ENCODE measurements at places on chromosomes 6 and 20.

GRCh38 chr20:41617059-41617901 is 897 bp downstream of the CHD6 start:
- DNase-seq = no peak

GRCh38 chr6:47357827-47358226 is 48.1 kb upstream of the TNFRSF21 start:
- no peak for DNase-seq

DNA sequence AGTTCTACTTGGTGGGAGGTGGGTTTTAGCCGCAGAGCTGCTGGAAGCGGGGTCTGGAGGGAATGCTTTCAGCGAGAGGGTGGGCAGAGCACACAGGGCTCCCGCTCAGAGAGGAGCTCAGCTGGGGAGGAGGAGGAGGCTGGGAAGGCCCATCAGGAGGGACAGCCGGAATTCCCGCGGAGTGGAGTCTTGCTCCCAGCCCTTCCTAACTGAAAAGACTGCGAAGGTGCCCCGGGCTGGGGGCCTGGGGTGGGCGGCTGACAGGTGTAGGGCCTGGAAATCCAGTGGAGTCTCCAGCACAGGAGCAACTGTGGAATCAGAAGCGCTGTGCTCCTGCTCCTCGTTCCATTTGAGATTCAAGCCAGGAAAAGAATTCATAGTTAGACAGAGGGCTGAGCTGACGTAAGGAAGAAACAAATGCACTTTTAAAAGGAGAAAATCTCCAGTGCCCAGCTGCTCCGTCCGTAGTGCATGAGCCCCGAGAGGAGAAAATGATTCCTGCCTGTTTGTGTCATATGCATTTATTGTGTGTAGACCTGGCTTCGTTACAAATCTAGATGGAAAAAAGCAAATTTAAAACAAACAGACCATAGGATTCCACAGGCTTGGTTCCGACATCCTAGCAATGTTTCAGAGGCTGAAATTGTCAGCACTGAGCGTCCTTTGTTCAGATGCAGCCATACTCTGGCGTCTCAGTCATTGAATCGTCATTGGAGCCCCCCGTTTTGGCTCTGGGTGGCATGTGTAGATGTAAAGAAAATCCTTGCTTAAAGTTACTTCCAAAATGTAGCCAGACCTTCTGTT is 197.7 kb downstream of the SMOC2 start:
- DNase-seq = no peak

- no peak for DNase-seq
Observed at GRCh38 chr20:15922556-15922955, 650.7 kb downstream of the KIF16B start.

- no peak for DNase-seq
Observed at GRCh38 chr6:87104667-87105066, 9.8 kb upstream of the CGA start.

DNA sequence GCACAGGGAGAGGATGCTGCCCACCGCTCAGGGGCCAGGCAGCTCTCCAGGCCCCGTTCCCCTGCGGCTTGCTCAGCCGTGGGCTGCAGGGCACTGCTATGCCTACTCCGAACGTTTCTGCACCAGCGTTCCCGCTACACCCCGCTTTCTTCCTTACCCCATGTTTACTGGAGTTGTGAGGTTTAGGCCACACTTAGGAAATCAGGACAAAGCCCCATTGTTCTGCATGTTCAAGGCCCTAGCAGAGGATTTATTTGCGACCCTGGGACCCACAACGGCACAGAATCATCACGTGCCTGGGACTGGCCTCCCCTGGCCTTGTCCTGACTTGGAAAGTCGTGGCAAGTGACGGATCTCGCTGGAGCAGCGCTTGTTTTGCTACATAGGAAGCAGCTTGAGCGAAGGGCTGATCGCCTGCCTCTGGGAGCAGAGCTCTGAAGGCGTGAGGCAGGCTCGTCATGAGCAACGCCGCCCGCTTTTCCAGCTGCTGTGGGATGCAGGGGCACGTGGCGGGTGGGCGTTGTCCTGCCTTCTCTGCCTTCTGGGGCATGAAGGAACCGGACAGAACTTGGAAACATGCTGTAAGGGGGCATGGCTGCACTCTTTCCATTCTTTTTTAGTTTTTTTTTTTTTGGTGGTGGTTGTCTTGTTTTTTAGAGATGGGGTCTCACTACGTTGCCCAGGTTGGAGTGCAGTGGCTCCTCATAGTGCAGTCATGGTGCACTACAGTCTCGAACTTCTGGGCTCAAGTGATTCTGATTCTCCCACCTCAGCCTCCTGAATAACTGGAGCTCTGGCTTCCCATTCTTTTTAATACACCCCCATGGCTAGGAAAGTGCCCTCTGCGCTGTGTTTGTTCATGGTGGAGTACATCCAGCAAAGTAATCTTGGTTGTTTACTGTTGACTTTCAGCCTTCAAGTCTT is 14.6 kb upstream of the TMEM181 start:
- DNase-seq = no peak

DNA sequence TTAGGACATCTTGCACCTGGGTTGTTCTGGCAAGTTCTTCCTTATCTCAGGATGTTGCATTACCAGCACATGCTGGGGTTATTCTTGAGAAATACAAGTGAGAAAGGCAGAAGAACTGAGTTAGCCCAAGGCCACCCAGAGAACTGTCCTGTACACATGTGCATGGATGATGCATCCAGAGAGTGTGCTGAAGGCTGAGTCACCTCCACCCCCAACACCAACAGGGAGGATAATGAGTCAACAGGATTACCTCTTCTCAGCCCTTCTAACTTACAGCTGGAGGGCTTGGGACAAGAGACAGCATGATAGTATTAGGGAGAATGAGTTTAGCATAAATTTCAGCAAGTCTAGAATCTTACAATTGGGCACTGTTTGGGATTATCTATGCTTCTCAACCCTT is 8.5 kb downstream of the SCGN start:
- DNase-seq = no peak

- DNase-seq = no peak
Observed at GRCh38 chr6:164455835-164456234, 853.6 kb downstream of the C6orf118 start.

- no peak for DNase-seq
Observed at GRCh38 chr20:48041078-48041780, 255.9 kb upstream of the SULF2 start.

GRCh38 chr6:31087494-31088089 is 24.8 kb downstream of the C6orf15 start:
- peak; percentile 62 for DNase-seq

DNA sequence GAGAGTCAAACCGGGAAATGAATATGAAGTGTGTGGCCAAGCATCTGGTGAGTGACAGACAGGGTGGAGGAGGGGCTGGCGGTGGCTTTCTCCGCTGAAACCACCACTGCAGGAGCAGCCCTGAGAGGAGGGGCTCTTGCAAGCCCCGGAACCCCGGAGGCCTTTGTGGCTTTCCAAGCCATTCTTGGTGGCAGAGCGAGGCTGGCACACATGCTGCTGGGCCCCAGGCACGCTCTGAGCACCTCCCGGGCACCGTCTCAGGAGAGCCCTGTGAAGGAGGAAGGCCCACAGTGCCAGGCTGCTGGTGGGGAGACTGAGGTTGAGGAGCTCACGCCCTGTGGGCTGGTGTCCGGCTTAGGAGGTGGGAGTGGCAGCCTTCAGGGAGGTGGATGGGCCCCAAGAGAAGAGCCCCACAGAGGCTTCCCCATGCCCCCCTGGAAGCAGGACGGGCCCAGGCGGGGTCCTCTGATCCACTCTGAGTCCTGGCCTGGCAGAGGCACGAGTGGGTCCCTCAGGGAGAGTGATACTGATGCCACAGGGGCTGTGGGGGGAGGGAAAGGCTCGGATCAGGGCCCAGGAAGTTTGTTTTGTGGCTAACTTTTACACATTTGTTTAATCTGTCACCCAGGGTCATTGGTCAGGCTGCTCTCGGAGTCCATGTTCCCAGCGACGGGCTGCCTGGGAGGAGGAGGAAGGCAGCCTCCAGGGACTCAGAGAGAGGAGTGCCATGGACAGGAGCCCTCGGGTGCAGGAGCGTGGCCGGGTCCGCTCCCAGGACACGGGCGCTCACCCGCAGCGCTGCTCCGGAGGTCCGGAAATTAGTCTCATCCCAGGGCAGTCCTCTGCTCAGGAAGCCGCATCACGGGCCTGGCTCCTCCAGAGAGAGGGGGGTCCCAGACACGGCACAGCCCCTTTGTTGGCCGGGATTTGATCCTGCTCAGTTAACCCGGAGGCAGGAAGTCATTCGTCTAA is 170.7 kb downstream of the ERMARD start:
- no peak for DNase-seq

DNA sequence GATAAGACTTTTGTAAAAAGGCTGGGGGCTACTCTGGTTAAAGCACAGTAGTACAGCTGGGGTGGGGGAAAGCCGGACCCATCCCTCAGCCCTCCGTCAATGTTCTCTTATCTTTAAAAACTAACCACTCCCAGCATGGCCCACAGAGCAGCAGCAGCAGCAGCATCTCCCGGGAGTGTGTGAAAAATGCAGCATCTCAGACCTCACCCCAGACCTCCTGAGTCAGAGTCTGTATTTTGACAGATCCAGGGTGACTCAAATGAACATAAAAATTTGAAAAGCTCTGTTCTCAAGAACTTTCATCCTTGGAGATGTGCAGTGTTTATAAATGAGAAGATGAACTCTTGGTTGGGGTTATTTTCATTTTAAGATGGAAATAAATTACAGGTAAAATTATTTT is 277.7 kb upstream of the ECI2 start:
- no peak for DNase-seq

DNA sequence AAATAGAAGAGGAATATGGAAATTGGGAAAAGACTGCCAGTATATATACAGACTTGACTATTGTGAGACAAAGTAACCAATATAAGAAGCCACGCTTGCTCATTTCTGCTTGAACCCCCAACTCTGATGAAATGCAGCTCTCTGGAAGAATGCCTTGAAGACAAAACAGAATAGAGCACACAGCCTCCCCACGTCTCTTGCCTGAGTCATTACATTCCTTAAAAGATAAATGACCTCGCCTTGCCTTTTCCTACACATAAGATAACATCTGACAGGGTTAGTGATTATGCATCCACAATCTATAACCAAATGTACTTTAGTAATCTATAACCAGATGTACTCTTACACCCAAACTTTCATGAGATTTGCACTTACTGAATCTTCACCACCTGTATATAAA is 141.1 kb upstream of the EEF1E1 start:
- no peak for DNase-seq

GRCh38 chr20:60395991-60396390 is 437.8 kb downstream of the CDH26 start:
- DNase-seq = no peak

GRCh38 chr6:112480553-112480952 is 133.4 kb downstream of the RFPL4B start:
- DNase-seq = no peak

GRCh38 chr6:37317312-37318038 is 36.3 kb upstream of the RNF8 start:
- DNase-seq = no peak

DNA sequence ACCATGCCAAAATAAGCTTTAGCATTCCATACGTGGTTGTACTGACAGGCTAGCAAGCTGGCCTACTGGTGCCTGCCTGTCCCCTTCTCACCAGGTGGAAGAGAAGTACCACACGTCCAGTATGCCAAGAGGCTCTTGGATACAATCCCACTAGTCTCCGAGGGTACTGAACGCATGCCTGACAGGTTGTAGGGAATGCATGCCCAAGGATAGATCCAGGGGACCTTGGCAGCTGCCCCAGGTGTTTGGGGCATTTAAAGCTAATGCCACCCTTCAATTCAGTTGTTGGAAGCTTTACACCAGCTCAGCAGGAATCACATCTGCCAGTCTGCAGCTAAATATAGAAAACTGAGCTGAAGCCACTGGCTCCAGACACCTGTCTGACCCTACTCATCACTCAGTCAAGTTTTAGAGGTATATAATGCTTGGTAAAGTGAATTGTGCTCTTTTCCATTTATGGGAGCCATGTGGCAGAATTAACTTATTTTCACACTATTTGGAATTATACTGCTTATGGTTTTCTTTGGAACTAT is 4.9 kb downstream of the TUBB2B start:
- DNase-seq = no peak

DNA sequence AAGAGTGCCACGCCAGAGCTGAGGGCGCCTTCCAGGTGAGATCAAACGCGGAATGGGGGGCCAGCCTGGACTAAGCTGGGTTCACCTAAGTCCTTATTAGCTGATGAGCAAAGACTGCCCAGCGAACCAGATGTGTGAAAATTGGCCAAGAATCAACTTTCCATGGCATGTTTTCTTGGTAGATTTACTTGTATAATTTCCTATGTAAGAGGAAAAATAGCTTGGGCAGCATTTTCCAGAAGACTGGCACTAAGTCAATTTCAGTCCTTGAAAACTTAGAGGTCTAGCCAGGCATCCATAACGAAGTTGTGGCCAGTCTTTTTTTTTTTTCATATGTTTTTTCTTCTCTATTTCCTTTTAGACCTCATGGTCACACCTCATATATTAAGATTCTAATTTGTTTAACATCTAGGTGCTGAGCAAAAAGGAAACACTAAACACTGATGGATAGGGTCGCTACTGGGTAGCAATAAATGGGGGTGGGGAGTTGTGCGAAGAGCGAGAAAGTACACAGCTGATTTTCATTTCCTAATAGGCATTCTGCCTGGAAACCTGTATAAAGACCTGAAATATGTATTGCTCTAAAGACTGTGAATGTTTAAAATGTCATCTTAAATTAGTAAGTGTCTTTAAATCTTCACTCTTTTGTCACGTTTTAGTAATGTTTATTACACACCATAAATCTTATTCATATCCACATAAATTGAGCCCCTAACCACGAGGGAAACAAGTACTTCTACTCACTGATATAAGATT is 188.8 kb downstream of the CD83 start:
- DNase-seq = no peak

DNA sequence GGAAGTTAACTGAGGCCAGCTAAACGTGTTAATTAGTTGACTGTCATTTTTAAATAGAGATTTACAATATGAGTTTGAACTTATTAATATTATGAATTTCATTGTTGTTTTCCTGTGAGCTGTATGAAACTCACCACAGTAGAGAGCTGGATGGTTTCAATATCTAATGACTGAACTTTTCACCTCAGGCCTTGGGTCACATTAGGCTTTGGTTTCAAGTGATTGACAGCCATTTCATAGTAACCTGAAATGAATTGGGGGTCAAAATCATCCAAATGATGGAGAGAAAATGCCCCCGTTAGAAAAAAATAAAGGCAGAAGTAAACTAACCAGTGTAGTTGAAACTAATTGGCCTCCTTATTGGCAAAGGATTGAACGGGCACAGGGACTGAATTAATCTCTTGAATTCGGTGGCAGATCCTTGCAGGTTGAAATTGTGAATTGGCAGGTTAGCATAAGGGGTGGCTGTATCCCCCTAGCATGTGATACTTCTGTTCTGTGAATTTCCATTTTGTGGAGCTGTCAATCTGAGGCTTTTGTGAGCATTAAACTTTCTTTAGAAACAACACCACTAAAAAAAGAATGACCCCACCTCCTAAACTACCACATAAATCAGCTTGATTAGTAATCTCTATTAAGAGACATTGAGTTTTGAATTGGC is 155.1 kb upstream of the MMS22L start:
- no peak for DNase-seq

Data from thoracic aorta (tissue), 2 donors.